Stimulated activated CD8-positive, alpha-beta memory T cell treated with anti-CD3 and anti-CD28 coated beads, Interleukin-15, amount 100 ng/mL, for 24 hours (primary cell): ENCODE measurements at places on chromosomes 2 and 18.

GRCh38 chr2:223247136-223247535 lies 195.1 kb downstream of the KCNE4 start:
- no peak for DNase-seq

GRCh38 chr2:238494573-238494961 lies 67.8 kb downstream of the ASB1 start:
- no peak for DNase-seq

DNA sequence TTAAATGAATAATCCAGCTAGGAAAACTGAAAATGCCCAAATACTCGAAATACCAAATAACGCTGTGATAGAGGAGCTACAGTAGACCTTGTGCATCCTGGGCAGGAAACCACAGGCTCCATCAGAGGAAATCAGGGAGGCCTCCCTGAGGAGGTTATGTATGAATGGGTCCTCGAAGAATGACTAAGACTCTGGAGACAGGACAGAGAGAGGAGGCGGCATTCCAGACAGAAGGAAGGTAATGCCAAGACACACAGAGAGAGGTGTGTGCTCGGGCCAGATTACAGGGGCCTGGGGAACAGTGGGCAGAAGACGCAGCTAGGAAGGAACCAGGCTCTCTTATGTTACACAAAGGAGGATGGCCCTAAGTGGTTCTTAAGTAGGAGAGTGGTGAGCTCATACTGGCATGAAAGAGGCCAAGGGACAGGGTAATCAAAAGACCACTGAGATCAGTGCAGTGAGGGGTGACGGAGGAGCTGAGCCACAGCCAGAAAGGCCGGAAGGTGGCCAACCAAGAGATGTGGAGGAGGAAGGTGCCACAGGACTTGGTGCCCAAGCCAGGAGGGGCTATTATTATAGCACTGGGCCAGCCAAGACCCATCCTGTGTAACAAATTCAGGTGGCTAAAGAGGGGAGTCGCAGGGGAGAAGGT lies 9.9 kb downstream of the ST3GAL5 start:
- no peak for DNase-seq

GRCh38 chr18:13914756-13915155 lies 580 bp downstream of the MC2R start:
- DNase-seq = no peak

GRCh38 chr2:41600460-41600859 lies 447.4 kb upstream of the PKDCC start:
- DNase-seq = no peak

DNA sequence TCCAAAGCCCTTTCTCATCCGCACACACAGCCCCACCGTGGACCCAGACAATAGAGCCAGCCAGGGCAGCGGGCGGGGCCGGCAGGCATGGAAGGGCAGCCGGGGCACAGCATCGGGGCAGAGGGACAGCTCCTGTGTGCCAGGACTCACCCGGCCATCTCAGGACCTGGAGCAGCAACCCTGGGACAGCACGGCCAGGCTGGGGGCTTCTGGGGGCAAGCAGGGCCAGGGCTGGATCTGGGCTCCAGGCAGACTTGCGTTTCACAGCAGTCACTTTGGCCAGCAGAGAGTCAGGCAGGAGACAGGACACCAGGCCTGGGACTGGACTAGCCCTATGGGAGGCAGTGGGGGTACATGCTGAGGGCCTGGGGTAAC lies 15.5 kb downstream of the ANO7 start:
- no peak for DNase-seq
